Muscle of leg (tissue), 16 donors: ENCODE measurements at places on chromosomes 3 and 15. TPM values are rescaled to one million over a fixed set of nuclear protein-coding genes. Genes with fewer than 3 reads are reported as not detected.

DNA sequence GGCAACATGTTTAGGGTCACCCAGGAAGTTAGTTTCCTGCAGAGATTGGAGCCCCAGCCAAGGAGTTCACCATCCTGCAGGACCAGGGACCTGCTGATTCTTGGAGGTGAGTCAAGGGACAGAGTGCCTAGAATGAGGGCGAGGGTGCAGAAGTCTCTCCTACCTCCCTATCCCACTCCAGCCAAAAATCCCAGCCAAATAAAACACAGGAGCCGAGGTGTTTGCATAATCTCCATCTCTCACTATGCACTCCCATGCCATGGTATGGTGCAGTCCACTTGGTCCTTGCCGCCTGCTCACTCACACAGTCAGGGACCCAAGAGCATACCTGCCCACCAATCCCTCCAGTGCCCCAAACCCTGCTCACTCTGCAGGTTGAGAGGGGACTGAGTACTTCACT, 294.2 kb downstream of the UACA start:
- H3K4me3 ChIP-seq = no peak overlapping the region
- no peak for DNase-seq
- no peaks in the 10 kb centered on the region for H3K36me3 ChIP-seq
- peaks cover 26% of the 10 kb centered on the region for H3K4me1 ChIP-seq
- no peak overlapping the region for H3K27ac ChIP-seq

The GPR176 gene
- total RNA-seq = 6.8 TPM

GRCh38 chr3:73121669-73122331, 60.3 kb downstream of the EBLN2 start:
- no peak for DNase-seq
- no peak overlapping the region for H3K27ac ChIP-seq
- H3K27me3 ChIP-seq = no peaks in the 10 kb centered on the region
- no peak overlapping the region for H3K4me3 ChIP-seq

GRCh38 chr3:188624828-188625227, 470.9 kb downstream of the LPP start:
- no peaks in the 10 kb centered on the region for H3K4me1 ChIP-seq
- no peak overlapping the region for H3K27ac ChIP-seq
- no peaks in the 10 kb centered on the region for H3K36me3 ChIP-seq
- no peaks in the 10 kb centered on the region for H3K27me3 ChIP-seq

DNA sequence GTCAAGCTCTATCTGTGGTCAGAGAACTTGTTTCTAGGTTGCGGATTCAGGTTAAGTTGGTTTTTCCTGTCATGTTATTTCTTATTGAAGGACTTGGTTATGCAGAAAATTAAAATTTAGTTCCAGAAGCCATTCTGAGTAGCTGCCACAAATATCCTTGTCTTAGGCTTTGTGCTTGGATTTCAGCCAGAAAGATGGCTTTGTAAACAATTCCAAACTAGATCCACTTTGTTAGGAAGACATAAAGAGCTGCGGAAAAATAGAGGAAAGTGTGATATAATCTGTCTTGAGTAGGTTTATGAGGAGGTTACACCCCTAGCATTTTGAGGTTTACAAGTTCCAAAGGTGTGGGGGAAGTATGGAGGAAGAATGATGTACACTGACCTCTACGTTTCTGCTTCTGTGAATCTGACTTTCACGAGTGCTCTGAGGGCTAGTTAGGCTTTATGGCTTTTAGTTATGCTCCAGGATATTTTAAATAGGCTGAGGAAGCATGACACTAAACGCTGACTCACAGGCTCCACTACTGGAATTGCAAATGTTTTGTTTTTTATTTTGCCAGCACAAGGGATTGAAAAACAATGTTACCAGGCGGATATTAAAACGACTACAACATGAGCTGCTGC, 46.3 kb upstream of the UTS2B start:
- H3K4me1 ChIP-seq = no peaks in the 10 kb centered on the region
- H3K27ac ChIP-seq = peak overlapping the region; percentile 54
- H3K27me3 ChIP-seq = no peaks in the 10 kb centered on the region

- H3K4me1 ChIP-seq = no peaks in the 10 kb centered on the region
- no peaks in the 10 kb centered on the region for H3K27me3 ChIP-seq
- DNase-seq = no peak
- H3K36me3 ChIP-seq = no peaks in the 10 kb centered on the region
- H3K4me3 ChIP-seq = no peak overlapping the region
These were observed 332.9 kb upstream of the TGFBR2 start for GRCh38 chr3:30273304-30274072.

The SLC6A11 gene
- total RNA-seq = under 0.01 TPM

DNA sequence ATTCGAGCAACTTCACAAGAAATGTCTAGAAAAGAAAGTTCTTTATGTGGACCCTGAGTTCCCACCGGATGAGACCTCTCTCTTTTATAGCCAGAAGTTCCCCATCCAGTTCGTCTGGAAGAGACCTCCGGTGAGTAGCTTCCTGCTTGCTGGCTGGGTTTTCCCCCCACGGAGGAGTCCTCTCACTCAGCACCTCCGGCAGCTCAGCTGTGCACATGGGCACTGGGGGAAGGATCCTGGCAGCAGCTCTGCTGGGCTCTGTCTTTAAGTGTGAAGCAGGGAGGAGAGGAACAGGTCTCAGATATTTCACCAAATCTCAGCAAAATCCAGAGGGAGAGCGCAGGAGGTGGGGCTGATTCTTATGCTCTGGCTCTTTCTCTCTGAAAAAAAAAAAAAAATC, 684 bp downstream of the CAPN3 start:
- peak overlapping the region; percentile 92 for H3K27ac ChIP-seq
- H3K4me1 ChIP-seq = peaks cover 27% of the 10 kb centered on the region
- DNase-seq = peak; percentile 28

The RPUSD2 gene
- total RNA-seq = 11.0 TPM

DNA sequence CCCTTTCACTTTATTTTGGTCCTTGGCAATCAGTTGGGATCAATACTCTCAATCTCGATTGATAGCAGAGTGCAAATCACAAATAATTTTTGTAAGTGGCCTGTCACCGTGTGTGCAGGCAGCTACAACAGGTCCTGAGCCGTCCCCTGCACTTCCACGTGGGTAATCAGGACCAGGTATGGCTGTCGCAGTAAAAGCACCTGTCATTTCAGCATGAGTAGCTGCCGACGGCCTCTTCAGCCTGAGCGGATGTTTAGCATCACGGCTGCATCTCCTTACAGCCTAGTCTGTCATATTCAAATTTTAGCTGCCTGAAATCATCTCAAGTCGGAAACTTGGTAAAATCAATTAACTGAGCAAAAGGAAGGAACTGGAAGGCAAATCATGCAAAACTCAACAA, 53.0 kb upstream of the FOXP1 start:
- no peaks in the 10 kb centered on the region for H3K27me3 ChIP-seq
- no peak overlapping the region for H3K4me3 ChIP-seq
- no peaks in the 10 kb centered on the region for H3K4me1 ChIP-seq
- no peak overlapping the region for H3K27ac ChIP-seq
- H3K36me3 ChIP-seq = no peaks in the 10 kb centered on the region

The IL5RA gene
- 0.04 TPM for total RNA-seq

- DNase-seq = no peak
- H3K27me3 ChIP-seq = no peaks in the 10 kb centered on the region
- no peak overlapping the region for H3K4me3 ChIP-seq
- H3K36me3 ChIP-seq = no peaks in the 10 kb centered on the region
These were observed 129.2 kb upstream of the SUCLG2 start for GRCh38 chr3:67783281-67784250.

The IL12A gene
- 0.71 TPM for total RNA-seq

The GOLGA6L10 gene
- 0.44 TPM for total RNA-seq

The SCAMP5 gene
- 2.0 TPM for total RNA-seq

DNA sequence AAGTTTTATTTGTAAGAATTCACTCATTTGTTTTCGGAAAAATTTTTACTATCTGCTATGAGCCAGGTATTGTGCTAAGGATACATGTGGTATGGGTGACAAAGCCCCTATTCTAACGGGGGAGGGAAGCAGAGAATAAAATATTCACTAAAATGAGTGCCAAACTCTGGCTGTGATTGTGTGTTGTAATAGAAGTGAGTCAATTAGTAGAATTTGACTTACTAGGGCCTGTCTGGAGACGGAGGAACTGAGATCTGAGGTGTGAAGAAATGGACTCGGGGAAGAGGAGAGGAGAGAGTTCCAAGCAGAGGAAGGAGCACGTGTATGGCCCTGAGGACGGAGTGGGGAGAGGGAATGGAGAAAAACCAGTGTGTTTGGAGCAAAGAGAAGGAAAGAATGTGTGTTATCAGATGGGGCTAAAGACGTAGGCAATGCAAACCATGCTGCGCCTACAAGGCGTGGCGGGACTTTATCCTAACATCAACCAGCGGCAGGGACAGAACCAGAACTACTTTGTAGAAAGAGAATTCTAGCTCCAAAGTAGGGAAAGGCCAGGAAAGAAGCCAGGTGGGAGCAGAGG, 89.1 kb downstream of the OSBPL10 start:
- no peaks in the 10 kb centered on the region for H3K4me1 ChIP-seq
- no peak overlapping the region for H3K27ac ChIP-seq
- no peak overlapping the region for H3K4me3 ChIP-seq
- no peak for DNase-seq
- no peaks in the 10 kb centered on the region for H3K27me3 ChIP-seq

The SUCNR1 gene
- 0.04 TPM for total RNA-seq

The PROS1 gene
- total RNA-seq = 22.5 TPM

GRCh38 chr3:149016669-149017541, 25.6 kb downstream of the GYG1 start:
- H3K27ac ChIP-seq = peak overlapping the region; percentile 57
- peaks cover 10% of the 10 kb centered on the region for H3K4me1 ChIP-seq
- no peaks in the 10 kb centered on the region for H3K27me3 ChIP-seq
- H3K4me3 ChIP-seq = no peak overlapping the region
- peak; percentile 64 for DNase-seq

DNA sequence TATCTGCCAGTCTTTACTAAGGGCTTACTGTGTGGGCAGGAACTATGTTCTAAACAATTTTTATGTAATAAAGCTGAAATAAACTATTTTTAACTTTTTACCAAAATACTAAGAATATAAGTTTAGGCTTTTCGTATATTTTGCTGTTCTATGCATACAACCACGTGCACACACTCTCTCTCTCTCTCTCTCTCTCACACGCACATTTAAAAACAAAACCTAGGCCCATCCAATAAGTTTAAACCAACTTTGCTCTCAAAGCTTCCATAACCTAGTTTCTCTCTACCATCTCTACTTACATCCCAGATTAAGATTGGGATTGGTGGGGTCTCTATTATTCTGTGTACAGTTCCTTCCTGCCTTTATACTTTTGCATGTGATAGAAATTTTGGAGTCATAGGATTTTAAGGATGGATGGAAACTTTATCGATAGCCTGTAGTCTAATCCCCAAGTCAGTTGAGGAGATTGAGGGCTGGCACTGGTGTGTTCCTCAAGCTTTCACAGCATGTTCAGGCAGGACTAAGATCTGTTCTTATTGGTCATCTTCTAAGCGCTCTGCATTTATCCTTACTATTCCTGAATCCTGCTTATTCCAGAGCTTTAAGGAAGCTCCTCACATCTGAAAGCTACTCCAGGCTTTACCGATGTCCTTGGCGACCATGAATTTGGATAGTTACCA, 1.8 kb downstream of the GPR171 start:
- H3K27ac ChIP-seq = no peak overlapping the region
- H3K4me3 ChIP-seq = no peak overlapping the region
- no peak for DNase-seq
- no peaks in the 10 kb centered on the region for H3K27me3 ChIP-seq

The OTOL1 gene
- total RNA-seq = not detected

The SLCO2A1 gene
- 0.49 TPM for total RNA-seq

DNA sequence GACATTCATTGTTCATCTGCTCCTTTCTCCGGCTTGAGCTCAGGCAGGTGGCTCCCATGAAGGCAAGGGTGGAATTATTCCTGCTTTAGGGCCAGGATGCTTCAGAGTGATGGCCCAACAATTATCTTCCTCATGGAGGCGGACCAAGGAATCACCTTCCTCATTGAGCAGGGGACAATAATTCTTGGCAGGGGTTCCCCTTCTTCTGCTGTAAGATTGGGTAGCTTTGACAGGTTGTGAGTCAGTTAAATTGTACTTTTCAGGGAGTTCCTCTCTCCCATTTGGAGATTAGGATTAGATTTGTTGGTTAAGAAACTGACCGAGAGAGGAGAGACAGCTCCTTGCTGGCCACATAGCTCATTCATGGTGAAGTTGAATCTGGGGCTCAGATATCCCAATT, 31.4 kb upstream of the CD47 start:
- H3K4me1 ChIP-seq = peaks cover 3% of the 10 kb centered on the region
- no peaks in the 10 kb centered on the region for H3K27me3 ChIP-seq
- H3K4me3 ChIP-seq = no peak overlapping the region
- no peak overlapping the region for H3K27ac ChIP-seq
- DNase-seq = no peak

- no peak overlapping the region for H3K4me3 ChIP-seq
- H3K4me1 ChIP-seq = peaks cover 57% of the 10 kb centered on the region
- no peaks in the 10 kb centered on the region for H3K36me3 ChIP-seq
- peaks cover 4% of the 10 kb centered on the region for H3K27me3 ChIP-seq
- peak; percentile 37 for DNase-seq
These were observed 101.6 kb downstream of the TMEM266 start for GRCh38 chr15:76161153-76162035.

GRCh38 chr3:113673593-113673992, 22.8 kb downstream of the USF3 start:
- H3K4me3 ChIP-seq = no peak overlapping the region
- no peaks in the 10 kb centered on the region for H3K4me1 ChIP-seq
- H3K27ac ChIP-seq = no peak overlapping the region
- peaks cover 20% of the 10 kb centered on the region for H3K36me3 ChIP-seq
- H3K27me3 ChIP-seq = no peaks in the 10 kb centered on the region

DNA sequence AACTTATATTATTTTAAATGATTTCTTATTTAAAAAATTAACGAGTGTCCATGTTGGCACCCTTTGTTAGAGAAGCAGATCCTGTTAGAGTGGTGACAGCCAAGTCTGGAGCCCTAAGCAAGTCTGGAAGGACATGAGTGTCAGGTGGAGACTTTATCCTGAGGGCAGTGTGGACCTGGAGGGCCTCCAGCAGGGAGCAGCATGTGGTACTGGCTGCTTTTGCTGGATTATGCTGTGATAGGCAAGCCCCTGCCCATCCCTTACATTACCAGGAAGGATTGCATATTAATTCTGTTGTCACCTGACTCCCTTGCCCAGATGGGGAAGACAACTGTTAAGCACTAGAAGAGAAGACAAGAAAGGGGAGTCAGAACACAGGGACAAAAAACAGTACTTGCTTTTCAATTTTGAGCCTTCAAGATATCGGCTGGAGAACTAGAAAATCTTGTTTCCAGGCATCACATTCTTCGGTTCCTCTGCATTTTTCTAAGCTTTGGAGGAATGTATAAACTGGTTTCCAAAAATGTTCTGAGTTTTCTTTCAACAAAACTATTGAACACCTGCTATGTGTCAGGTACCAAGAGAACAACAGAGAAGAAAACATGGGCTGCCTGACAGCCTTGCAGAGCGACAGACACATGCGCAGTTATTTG, 22.7 kb downstream of the ZNF860 start:
- no peak overlapping the region for H3K4me3 ChIP-seq
- no peaks in the 10 kb centered on the region for H3K36me3 ChIP-seq
- H3K4me1 ChIP-seq = no peaks in the 10 kb centered on the region
- no peaks in the 10 kb centered on the region for H3K27me3 ChIP-seq

DNA sequence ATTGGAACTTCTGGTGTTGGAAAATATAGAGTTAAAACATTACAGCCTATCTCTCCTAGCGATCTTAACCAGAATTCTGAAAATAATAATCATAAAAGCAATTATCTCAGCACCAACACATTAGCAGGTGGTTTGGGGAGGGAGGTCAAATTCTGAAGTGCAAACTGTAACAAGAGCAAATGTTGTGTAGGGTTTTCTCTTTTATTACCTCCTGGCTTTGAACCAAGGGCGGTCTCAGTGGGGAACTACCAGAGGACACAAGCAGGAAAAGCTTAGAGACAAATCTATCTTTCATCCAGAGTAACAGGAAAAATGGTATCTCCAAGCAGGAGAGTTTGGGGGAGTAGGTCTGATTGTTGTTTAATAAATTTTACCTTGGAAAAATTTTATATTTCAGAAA, 5.5 kb upstream of the ARRDC4 start:
- no peaks in the 10 kb centered on the region for H3K36me3 ChIP-seq
- no peak overlapping the region for H3K27ac ChIP-seq
- no peak for DNase-seq
- no peak overlapping the region for H3K4me3 ChIP-seq
- H3K4me1 ChIP-seq = peaks cover 4% of the 10 kb centered on the region
- H3K27me3 ChIP-seq = no peaks in the 10 kb centered on the region
